ENCODE measurements at places on chromosomes 13 and 19.

GRCh38 chr19:37362733-37363132, 8.2 kb upstream of the ZNF527 start:
- DNase-seq: no peak

- DNase-seq: no peak
Measured at GRCh38 chr19:19134687-19135158, 3.6 kb downstream of the TMEM161A start.

- DNase-seq: no peak
Measured at GRCh38 chr19:38070573-38070972, 153.4 kb downstream of the DPF1 start.

- no peak for DNase-seq
Measured at GRCh38 chr13:114058051-114058867, 74.2 kb downstream of the RASA3 start.

GRCh38 chr13:109154546-109154945, 525.1 kb downstream of the MYO16 start:
- no peak for DNase-seq

DNA sequence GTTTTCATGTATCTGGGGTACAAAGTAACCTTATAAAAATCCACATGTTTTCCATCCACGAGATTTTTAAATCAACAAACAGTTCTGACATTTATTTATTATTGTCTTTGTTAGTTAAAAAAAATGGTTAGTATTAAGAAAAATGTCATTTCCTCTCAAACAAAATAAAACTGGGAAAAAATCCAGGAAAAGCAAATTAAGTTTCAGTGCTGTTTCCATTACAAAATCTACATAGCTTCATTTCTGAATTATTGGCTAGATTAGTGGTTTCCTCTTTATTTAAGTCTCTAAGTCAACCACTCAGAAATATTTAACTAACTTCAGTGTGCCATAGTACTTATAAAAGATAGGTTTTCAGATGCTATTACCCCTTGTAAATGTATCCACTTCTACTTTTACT, 49.1 kb downstream of the MZT1 start:
- no peak for DNase-seq

- DNase-seq: no peak
Measured at GRCh38 chr19:34269968-34270621, 15.7 kb downstream of the GARRE1 start.

DNA sequence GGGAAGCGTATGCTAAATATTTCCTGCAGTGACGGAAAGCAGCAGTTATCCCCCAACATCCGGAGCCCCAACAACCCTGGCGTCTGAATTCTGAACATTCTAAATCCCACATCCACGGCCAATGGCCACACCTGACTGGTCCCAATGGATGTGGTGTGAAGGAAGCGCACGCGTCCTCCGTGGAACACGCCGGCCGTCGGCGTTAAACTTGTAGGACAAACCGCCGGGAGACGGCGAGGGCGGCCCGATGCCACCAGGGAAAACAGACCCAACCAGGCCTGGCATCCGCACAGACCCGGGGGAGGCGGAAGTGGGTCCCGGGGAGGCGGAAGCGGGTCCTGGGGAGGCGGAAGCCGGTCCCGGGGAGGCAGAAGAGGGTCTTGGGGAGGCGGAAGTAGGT, 3.2 kb downstream of the SHC2 start:
- DNase-seq: no peak

- DNase-seq: peak; percentile 58
Measured at GRCh38 chr13:110447058-110447511, 114.4 kb downstream of the RAB20 start.

GRCh38 chr19:45763691-45764294, 5.3 kb downstream of the SIX5 start:
- no peak for DNase-seq

- DNase-seq: no peak
Measured at GRCh38 chr13:40780822-40781401, 8.5 kb upstream of the SLC25A15 start.

DNA sequence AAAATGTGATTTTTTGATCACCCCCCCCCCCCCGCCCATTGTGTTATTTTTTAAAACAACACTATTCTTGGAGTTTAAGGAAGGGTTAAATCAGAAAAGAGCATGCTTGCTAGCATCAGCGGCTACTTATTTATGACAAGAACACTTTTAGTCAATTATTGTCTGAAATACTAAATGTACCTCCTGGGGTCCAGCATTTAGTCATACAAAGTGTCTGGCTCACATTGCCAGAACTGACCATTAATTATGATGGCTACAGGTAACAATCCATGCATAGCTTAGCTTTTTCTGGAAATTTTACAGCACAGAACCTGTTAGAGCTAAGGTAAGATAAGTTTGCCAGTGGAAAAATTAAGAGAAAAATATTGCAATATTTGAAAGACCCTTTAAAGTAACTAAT, 90.1 kb downstream of the PCDH9 start:
- no peak for DNase-seq

GRCh38 chr13:99085139-99085807, 107.4 kb upstream of the DOCK9 start:
- DNase-seq: peak; percentile 56

DNA sequence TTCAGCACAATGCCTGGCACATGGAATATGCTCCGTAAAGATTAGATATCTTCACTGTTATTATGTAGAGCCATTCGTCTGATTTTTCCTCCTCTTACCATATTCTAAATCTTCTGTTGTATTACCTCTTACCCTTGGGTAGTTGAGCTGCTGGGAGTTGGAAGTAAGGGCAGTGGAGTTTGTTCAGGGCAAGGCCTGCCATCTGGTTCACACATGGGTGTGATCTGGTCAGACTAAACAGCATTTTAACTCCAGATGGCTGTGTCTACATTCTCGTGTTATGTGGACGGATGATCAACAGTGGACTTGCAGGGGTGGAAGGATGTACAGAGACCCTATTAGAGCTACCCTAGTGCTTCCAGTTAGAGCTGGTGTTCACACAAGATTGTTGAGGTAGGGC, 164.9 kb downstream of the ZIC5 start:
- DNase-seq: no peak

GRCh38 chr13:111110054-111110453, 5.1 kb upstream of the ARHGEF7 start:
- no peak for DNase-seq

DNA sequence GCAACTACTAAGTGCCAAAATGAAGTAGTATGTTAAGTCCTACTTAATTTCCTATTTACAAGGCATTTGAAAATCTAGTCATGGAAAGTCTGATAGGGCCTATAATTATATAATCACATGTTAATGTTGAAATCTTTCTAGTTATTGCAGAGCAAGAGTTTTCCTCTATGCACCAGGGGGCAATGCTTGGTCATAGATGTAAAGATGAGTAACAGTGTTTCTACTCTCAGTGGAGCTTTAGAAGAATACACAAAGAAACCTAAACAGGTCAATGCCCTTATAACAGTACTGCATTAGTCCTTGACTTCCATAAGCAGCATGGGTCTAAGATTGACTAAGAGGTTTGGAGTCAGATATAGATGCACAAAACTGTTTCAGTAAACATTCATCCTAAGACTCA, 218.7 kb downstream of the KCTD12 start:
- no peak for DNase-seq

DNA sequence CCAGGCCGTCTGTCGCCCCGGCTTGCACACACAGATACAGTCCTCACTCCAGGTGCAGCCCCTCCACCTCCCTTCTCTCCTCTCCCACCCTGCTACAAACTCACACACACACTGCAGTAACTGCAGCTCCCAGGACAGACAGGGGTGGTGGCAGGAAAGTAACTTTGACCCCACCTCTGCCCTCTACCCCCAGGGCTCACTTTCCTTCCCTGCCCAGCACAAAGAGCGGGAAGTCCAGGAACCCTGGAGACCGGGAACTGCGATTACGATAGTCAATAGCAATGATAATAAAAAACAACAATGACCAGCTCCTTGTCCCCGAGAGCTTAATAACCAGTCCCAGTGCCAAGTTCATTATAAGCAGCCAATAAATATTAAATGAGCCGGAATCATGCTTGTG, at the start of gene CEACAM20:
CEACAM20 (minus strand) TSS at position 140 of the 400 bp plus-strand sequence. CDS start 166 bp downstream, outside the sequence.
- DNase-seq: no peak

GRCh38 chr13:45473627-45474026, 8.9 kb downstream of the COG3 start:
- no peak for DNase-seq

- DNase-seq: no peak
Measured at GRCh38 chr19:48085076-48085475, 25.5 kb downstream of the PLA2G4C start.

DNA sequence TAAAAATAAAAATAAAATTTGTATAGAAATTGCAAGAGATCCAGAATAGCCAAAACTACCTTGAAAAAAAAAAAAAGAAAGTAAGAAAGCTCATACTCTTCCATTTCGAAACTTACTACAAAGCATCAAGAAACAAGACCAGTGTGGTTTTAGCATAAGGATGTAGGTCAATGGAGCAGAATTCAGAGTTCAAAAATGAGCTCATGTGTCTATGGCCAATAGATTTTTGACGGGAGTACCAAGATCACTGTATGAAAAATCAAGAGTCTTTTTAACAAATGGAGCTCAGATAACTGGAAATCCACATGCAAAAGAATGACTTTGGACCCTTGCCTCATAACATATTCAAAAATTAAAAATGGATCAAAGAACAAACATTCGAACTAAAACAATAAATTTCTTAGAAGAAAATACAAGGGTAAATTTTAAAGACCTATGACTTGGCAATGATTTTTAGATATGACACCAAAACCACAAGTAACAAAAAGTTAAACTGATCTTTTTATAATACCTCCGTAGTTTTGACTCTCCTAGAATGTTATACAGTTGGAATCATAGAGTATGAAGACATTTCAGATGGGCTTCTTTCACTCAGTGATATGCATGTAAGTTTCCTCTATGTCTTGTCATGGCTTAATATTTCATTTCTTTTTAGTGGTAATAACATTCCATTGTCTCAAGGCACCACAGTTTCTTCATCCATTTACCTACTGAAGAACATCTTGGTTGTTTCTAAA, 43.2 kb downstream of the KLF12 start:
- no peak for DNase-seq

DNA sequence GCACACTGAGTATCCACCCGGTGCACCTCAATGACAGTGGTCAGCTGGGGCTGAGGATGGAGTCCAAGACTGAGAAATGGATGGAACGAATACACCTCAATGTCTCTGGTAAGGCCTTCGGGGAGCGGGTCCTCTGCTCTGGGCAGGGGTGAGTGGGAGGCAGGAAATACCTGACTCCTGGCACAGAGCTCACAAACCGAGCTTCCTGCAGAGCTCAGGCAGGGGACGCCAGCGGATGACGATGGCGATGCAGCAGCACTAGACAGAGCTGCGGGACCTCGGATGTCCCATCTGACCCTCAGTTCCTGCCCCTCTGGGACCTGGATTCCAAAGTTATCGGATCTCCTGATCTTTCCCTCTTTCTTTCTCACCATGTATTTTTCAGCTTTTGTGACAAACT, 3.8 kb downstream of the CD22 start:
- no peak for DNase-seq

GRCh38 chr13:93226623-93227279, at the start of gene GPC6:
TSS of gene GPC6 (plus strand) at chr13:93226807.
- DNase-seq: no peak

DNA sequence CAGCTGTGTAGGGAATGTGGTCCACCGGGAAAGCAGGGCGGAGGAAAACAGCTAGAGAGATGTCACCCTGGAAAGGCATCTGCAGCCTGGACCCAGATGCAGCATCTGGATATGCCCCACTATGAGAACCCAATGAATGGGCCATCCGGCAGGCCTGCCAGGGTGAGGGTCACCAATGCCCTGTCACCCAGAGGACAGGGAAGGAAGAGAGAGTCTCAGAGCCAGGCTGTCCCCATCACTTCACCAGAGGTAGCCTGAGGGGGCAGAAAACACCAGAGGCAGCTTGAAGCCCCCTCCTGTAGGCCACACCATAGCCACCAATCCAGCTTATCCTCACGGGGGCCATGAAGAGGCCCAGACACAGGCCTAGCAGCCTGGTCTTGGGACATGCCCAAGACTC, 118.8 kb downstream of the TUBA3C start:
- DNase-seq: no peak

DNA sequence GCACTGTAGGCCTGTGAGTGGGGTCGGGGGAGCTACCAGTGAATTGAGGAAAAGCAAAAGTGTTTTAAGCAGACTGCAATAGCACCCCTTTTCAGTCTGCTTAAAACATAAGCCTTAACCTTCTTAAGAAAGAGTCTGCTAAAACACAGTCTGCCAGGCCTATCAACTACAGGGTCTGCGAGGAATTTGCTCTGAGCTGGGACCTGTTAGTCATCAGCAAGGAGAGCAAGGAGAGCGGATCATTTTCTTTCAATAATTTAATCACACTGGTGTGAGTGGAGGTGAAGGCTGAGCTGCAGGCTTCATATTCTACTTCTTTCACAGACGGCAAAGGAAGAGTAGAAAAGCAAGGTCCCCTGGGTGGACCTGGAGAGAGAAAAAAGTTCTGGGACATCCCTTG, 342.7 kb downstream of the ENOX1 start:
- DNase-seq: no peak

GRCh38 chr13:34901572-34901971, 40.5 kb upstream of the NBEA start:
- DNase-seq: no peak

- no peak for DNase-seq
Measured at GRCh38 chr13:48253849-48254248, 20.8 kb downstream of the ITM2B start.

DNA sequence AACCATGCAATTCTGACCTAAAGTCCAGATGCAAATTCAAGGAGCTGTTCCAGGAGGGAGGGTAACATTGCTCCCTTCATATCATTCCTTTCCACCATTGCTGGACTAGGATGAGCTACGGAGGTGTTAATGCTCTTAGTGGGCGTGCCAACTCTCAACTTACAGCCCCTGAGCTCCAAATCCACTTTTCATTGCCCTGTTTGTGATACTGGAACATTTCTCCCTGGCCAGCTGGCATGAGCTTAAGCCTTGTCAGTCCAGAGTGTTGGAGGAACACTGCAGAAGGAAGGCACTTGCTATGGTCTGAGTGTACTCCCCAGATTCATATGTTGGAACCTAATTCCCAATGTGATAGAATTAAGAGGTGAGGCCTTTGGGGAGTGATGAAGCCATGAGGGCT, 70.4 kb upstream of the FARP1 start:
- DNase-seq: no peak

- DNase-seq: no peak
Measured at GRCh38 chr19:11387162-11388034, 3.3 kb upstream of the EPOR start.

GRCh38 chr19:23312515-23312914, 62.3 kb upstream of the ZNF724 start:
- no peak for DNase-seq
